Gastrocnemius medialis (tissue), 4 donors: ENCODE measurements at places on chromosomes 1 and 21. TPM values are rescaled to one million over a fixed set of nuclear protein-coding genes. Genes with fewer than 3 reads are reported as not detected.
A peak's percentile ranks its signal among the peaks of the same experiment; 100 is the strongest.

The OR2T2 gene
- not detected for total RNA-seq

DNA sequence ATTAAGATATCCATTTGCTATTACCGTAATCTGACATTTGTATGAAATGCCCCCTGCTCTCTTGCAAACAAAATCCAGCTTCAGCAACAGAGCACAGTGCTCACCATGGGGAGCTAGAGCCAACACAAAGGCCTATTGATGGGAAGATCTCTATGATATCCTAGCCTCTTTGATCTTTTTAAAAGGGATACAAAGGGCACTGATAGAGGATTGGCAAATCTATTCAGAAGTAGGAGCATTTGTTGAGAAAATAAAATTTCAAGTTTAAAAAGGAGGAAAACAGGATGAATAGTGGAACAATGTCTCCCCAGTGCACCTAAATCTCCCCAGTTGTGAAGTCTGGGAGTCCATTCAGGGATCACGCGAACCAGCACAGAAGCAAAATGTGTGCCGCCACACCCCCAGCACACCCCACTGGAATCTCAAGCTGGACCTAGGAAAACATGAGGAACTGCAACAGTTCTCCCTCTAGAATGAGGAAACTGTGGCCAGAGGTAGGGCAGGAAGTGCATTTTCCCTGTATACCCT, 32.2 kb downstream of the MRAP start:
- no peak for DNase-seq
- H3K4me3 ChIP-seq = no peak overlapping the region
- no peak overlapping the region for H3K27ac ChIP-seq
- H3K36me3 ChIP-seq = peaks cover 3% of the 10 kb centered on the region
- H3K27me3 ChIP-seq = no peaks in the 10 kb centered on the region

DNA sequence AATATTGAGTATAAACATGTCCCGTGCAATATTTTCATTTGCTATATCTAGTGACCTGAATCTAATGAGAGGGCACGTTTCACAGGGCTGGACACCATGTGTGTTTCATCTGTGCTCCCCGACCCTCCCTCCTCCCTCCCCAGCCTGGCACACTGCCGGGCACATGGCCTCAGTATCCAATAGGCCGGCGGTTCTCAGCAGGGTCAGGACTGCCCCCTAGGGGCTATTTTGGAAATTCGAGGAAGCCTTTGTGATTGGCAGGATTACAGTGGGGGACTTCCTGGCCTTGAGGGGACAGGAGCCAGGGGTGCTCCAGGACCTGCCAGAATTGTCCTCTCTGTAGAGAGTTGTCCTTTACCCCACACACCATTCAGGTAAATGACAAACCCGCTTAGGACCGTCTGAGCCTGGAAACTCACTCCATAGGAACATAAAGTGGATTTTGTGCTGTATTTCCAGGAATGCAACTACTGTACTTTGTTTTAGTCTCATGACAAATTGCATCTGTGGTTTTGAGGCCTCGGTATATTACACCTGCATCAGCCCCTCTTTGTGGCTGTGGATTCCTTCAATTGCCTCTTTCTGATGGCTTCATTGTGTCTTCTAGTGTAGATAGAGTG, 109.5 kb upstream of the SIM2 start:
- no peak overlapping the region for H3K4me3 ChIP-seq
- H3K27me3 ChIP-seq = no peaks in the 10 kb centered on the region
- peak; percentile 41 for DNase-seq

The PODN gene
- 10.6 TPM for total RNA-seq

GRCh38 chr1:84598846-84599741, 24.9 kb upstream of the CTBS start:
- H3K27ac ChIP-seq = no peak overlapping the region
- no peaks in the 10 kb centered on the region for H3K36me3 ChIP-seq
- H3K4me1 ChIP-seq = no peaks in the 10 kb centered on the region
- no peaks in the 10 kb centered on the region for H3K27me3 ChIP-seq
- no peak for DNase-seq

DNA sequence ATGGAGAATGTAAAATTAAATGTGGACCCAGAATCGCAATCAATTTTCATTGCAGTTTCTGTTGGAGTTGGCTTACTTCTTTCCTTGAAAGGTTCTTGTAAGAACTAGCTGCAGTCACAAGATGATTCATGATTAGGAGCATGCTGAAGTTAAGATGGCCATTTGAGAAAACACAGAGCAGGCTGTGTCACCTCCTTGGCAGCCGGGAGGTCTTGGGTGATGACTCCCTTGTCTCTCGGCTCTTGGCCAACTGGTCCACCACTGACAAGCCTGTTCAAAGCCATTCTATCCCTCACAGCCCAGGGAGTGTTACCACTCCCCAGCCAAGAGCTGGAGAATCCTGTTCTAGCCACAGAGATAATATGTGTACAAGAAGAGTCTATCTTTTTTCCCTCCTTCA, 40.6 kb downstream of the OPTC start:
- no peak overlapping the region for H3K4me3 ChIP-seq
- DNase-seq = peak; percentile 64
- H3K4me1 ChIP-seq = peaks cover 10% of the 10 kb centered on the region
- H3K27ac ChIP-seq = peak overlapping the region; percentile 44
- no peaks in the 10 kb centered on the region for H3K27me3 ChIP-seq
- no peaks in the 10 kb centered on the region for H3K36me3 ChIP-seq

The KRTAP12-2 gene
- not detected for total RNA-seq

DNA sequence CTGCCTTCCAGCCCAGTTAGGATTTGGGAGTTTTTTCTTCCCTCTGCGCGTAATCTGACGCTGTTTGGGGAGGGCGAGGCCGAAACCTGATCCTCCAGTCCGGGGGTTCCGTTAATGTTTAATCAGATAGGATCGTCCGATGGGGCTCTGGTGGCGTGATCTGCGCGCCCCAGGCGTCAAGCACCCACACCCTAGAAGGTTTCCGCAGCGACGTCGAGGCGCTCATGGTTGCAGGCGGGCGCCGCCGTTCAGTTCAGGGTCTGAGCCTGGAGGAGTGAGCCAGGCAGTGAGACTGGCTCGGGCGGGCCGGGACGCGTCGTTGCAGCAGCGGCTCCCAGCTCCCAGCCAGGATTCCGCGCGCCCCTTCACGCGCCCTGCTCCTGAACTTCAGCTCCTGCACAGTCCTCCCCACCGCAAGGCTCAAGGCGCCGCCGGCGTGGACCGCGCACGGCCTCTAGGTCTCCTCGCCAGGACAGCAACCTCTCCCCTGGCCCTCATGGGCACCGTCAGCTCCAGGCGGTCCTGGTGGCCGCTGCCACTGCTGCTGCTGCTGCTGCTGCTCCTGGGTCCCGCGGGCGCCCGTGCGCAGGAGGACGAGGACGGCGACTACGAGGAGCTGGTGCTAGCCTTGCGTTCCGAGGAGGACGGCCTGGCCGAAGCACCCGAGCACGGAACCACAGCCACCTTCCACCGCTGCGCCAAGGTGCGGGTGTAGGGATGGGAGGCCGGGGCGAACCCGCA, at the start of gene PCSK9:
TSS of gene PCSK9 (plus strand) at position 207 of the 741 bp plus-strand sequence. CDS start at position 497, 290 bp downstream.
- H3K4me3 ChIP-seq = peak within 1 kb of the TSS; percentile 25
- DNase-seq = no peak
- no peaks in the 10 kb centered on the region for H3K36me3 ChIP-seq
- H3K27ac ChIP-seq = no peak within 1 kb of the TSS
- peaks cover 3% of the 10 kb centered on the region for H3K4me1 ChIP-seq
- H3K27me3 ChIP-seq = peaks cover 46% of the 10 kb centered on the region

DNA sequence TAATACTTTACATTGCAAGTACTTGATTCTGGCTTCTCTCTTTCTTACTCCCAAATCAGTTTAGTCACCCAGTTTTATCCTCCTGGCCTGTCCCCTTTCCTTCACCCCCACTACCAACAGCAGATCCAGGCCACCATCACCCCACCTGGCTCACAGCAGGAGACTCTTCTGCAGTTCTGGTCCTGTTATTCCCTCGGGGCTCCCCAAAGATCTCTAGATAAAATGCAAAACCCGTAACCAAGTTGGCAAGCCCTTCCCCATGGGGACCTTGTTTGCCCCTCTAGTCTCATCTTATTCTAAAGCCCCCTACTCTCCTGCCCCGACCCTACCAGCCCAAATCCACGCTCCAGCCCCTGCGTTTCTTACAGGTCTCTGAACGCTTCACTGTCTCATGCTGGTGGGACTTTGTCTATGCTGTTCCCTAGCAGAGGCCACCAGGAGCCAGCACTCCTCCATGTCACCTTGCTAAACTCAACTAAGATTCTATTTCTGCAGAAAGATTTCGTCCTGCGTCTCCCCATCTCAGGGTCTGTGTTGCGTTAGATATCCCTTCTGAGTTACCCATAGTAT, 4.0 kb downstream of the ABCG1 start:
- no peaks in the 10 kb centered on the region for H3K36me3 ChIP-seq
- no peak for DNase-seq
- H3K27ac ChIP-seq = peak overlapping the region; percentile 99
- H3K27me3 ChIP-seq = no peaks in the 10 kb centered on the region

DNA sequence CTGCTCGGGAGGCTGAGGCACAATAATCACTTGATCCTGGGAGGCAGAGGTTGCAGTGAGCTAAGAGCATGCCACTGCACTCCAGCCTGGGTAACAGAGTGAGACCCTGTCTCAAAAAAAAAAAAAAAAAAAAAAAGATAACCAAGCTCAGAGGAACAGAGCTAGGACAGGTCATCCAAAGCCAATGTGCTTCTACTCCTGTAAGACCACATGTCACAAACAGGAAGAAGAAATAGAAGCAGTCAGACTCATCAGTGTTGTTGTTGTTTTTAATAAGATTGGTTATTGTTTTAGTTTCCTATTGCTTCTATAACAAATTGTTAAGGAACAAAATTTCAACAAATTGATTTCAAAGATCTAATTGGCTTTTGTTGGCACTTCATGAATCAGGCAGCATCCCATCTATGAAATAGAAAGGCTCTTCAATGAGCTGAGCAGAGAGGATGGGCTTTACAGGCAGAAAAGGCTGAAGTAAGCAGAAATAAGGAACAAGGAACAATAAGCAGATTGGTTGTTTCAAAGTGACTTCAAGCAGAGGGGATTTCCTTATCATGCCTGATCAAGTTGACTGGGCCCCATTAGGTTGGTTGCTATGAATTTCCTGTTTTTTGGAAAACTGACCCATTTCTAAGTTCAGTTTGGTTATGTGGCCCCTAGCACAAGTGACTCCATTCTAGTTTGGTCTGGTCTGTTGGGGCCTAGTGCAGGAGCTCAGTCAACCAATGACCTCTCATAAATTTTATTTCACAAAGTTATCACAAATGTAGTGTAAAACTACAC, 6.0 kb upstream of the AKNAD1 start:
- no peaks in the 10 kb centered on the region for H3K27me3 ChIP-seq
- H3K4me1 ChIP-seq = no peaks in the 10 kb centered on the region
- H3K27ac ChIP-seq = no peak overlapping the region

The MANEAL gene
- total RNA-seq = 3.1 TPM

- no peaks in the 10 kb centered on the region for H3K36me3 ChIP-seq
- no peaks in the 10 kb centered on the region for H3K27me3 ChIP-seq
- no peak overlapping the region for H3K27ac ChIP-seq
- H3K4me3 ChIP-seq = no peak overlapping the region
Observed at GRCh38 chr1:186730951-186731729, 50.9 kb upstream of the PTGS2 start.

The ABCG1 gene
- total RNA-seq = 3.4 TPM

DNA sequence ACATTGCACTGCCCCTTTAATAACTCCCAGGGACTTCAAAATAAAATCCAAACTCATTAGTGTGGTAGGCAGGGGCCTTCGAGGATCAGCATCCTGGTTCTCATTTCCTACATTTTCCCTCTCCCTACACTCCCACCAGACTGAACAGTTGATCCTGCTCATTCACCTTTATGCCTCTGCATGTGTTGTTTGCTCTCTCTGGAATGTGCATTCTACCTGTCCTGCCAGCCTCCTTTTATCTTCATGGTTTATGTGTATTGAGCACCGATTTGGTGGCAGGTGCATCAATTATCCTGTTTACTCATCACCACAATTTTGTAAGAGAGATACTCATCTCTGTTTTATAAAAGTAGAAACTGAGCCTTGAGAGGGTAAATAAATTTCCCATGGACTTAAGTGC, 125.0 kb downstream of the ADSS2 start:
- no peak overlapping the region for H3K4me3 ChIP-seq
- no peak for DNase-seq
- H3K36me3 ChIP-seq = no peaks in the 10 kb centered on the region
- H3K27me3 ChIP-seq = no peaks in the 10 kb centered on the region
- H3K27ac ChIP-seq = no peak overlapping the region

DNA sequence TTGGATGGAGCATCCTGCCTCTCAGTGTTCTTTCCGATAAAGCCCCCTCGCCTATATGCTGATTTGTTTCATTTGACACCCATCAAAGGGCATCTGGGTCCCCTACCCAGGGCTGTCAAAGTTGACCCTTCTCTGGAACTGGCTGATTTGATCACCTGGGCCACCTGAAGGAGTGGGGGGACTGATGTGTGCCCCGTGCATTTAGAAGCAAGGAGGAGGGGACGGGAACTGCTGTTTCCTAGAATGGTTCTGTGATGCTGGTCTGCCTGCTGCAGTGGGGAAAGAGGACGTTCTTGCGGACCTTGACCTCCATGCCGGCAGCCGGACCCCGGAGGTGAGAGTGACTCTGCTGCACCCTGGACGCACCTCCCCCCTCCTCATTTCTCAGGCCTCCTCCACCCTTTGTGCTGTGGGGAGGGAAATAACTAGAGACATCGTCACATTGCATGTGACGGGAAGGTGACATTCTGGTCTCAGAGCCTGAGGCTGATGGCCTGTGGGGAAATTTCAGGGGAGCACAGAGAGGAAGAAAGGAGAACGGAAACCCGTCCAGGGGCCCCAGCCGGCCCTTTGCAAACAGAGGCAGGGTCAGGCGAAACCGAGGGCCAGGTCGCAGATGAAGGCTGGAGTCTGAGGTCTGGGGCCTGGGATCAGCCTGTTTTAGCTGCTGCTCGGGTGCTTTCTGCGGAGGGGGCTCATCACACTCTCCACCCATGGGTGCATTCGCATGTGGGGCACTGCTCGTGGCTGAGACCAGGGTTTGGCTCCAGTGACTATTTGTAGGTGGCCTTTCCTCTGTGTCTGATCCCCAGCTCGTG, 25.7 kb downstream of the CRYAA start:
- DNase-seq = peak; percentile 7
- peak overlapping the region; percentile 38 for H3K27ac ChIP-seq
- H3K4me3 ChIP-seq = no peak overlapping the region
- H3K27me3 ChIP-seq = peaks cover 33% of the 10 kb centered on the region

- H3K4me3 ChIP-seq = no peak overlapping the region
- H3K4me1 ChIP-seq = no peaks in the 10 kb centered on the region
- no peak overlapping the region for H3K27ac ChIP-seq
- no peak for DNase-seq
Observed at GRCh38 chr21:26883768-26884167, 38.6 kb upstream of the ADAMTS1 start.

The RHD gene
- not detected for total RNA-seq

- no peak for DNase-seq
- H3K4me1 ChIP-seq = no peaks in the 10 kb centered on the region
- H3K36me3 ChIP-seq = no peaks in the 10 kb centered on the region
- no peaks in the 10 kb centered on the region for H3K27me3 ChIP-seq
- no peak overlapping the region for H3K4me3 ChIP-seq
- no peak overlapping the region for H3K27ac ChIP-seq
Observed at GRCh38 chr1:98277118-98277517, 356.3 kb upstream of the DPYD start.

GRCh38 chr1:46820560-46821060, 21.8 kb downstream of the CYP4B1 start:
- H3K4me1 ChIP-seq = no peaks in the 10 kb centered on the region
- no peak for DNase-seq
- no peaks in the 10 kb centered on the region for H3K27me3 ChIP-seq
